ENCODE measurements at places on chromosomes 13 and 19.
A peak's percentile ranks its signal among the peaks of the same experiment; 100 is the strongest.

DNA sequence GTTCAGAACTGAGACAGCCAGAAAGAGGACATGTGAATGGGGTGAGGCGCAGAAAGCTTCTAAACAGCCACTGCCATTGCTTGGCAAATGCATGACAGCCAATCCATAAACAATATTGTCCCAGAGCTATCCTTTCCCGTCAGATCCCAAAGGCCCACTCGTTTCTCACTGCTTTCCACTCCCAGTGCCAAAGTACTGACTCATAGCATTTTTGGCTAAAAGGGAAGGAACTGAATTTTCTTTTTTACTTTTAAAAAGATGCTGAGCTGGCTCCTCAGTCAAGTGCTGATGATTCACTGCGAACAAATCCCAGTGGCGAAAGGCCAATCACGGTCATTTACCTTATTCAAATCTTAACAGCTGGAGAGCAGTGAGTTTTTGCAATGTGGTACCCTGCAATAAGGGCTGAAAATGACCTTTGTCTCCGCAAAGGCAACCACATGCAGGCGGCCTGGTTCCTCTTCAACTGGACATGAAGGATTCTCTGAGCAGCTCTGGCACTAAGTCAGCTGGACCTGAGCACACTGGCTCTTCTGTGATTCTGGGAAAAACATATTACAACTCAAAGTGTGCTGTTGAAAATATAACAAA, 151.7 kb downstream of the DCLK1 start:
- DNase-seq, result peak; percentile 90

GRCh38 chr13:98781045-98781444, 28.6 kb upstream of the SLC15A1 start:
- no peak for DNase-seq

GRCh38 chr19:1067341-1067957, 482 bp downstream of the ARHGAP45 start:
- no peak for DNase-seq

GRCh38 chr13:46649816-46650215, 96.8 kb downstream of the LRCH1 start:
- DNase-seq, result no peak

DNA sequence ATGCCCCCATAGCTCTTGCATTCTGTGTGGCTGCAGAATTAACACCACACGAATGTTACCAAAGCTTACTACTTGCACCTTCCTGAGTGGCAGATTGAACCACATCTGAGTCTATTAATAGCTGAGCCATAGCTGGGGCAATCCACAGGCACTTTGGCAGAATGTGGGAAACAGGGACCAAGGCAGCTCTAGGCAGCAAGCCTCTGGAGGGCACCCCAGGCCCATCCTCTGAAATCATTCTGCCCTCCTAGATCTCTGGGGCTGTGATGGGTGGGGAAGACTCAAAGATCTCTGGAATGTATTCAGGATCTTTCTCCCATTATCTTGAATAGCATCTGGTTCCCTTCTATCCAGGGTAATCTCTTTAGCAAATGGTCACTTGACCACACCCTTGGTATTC, 139.3 kb downstream of the TNFRSF19 start:
- DNase-seq, result peak; percentile 30

DNA sequence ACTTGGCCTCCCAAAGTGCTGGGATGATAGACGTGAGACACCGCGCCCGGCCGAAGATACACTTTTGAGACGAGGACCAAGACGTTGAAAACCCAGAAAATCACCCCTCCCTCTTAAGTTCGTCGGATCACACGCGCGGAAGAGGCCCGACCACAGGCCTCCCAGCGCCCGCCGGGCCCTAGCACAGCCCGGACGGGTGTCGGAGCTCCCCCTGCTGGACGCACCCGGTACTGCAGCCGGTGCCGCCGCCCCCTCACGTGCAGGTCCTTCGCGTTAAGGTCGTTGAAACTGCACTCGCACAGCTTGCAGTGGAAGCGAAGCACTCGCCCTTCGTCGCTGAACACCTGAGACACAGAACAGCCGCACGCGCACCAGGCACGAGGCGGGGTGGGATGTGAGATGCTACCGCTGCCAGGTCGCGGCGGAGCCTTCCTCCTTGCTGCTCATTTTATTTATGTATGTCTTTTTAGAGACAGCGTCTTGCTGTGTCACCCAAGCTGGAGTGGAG, 35.7 kb upstream of the MATK start:
- peak; percentile 37 for DNase-seq

DNA sequence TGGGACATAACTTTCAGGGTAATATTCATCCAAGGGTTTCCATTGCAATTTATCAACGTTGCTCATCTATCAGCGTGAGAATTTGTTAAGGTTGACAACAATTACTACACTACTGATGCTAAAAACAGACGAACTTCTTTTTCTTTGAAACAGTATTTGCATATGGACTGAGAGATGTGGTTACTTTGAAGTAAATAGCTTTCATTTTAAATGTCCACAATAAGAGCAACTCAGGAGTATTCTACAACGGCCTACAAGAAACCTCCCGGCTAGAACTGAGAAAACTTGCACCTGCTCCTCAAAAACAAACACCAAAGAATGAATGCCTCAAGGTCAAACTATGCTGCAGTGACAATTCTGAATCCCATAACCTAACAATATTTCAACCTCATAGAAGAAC, 238.4 kb downstream of the IRS2 start:
- DNase-seq, result no peak

DNA sequence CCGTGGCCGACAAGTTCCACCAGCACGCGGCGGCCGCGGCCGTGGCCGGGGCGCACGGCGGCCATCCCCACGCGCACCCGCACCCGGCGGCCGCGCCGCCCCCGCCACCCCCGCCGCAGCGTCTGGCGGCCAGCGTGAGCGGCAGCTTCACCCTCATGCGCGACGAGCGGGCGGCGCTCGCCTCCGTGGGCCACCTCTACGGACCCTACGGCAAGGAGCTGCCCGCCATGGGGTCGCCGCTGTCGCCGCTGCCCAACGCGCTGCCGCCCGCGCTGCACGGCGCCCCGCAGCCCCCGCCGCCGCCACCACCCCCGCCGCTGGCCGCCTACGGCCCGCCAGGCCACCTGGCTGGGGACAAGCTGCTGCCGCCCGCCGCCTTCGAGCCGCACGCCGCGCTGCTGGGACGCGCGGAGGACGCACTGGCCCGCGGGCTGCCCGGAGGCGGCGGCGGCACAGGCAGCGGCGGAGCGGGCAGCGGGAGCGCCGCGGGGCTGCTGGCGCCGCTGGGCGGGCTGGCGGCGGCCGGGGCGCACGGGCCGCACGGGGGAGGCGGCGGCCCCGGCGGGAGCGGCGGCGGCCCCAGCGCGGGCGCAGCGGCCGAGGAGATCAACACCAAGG, 821 bp downstream of the ONECUT3 start:
- DNase-seq, result no peak

- no peak for DNase-seq
These were observed 1.7 kb downstream of the HSPB6 start for GRCh38 chr19:35755131-35755549.

DNA sequence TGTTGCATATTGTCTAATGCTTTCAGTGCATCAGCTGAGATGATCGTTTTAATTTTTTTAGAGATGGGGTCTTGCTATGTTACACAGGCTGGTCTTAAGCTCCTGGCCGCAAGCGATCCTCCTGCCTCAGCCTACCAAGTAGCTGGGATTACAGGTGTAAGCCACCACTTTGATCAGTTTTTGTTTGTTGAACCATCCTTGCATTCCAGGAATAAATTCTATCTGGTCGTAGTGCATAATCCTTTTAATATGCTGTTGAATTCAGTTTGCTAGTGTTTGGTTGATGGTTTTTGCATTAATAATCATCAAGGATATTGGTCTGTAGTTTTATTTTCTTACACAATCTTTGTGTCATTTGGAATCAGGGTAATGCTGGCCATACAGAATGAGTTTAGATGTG, 4.4 kb downstream of the ZNF211 start:
- no peak for DNase-seq

- DNase-seq, result peak; percentile 89
These were observed 1.1 kb downstream of the ISYNA1 start for GRCh38 chr19:18436671-18437490.

DNA sequence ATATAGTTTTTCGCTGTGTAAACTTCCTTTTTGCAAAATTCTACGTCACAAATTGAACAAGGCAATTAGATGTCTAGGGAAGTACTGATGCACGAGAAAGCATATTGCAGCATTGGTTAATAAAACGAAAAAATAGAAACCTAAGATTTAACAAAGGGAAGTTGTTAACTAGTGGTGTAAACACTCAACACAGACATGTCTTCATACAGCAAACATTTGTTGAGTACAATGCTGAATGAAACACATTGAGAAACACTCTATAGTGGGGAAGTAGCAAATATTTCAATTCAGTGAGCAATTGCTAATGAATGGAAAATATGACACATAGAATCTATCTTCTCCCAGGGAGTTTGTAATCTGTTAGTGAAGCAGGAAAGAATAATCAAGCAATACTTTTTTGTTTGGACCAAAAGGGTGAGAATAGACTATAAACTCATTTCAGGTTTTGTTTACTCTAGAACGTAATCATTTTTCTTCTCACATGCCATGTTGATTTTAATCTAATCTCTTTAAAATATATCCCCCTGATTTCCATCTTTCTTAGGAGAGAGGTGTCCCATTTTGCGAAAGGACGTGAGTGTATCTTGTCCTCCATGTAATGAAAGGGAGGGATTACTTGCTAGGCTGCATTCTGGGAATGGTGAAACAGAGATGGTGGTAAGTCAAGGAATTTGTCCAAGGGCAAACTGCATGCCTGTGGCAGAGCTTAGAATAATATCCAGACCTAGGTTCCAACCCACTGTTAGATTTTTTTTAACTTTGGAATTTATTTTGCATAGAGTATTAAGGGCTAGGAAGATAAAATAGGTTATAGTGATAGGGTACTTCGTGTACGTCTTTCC, 1.7 kb upstream of the ANKRD10 start:
- peak; percentile 88 for DNase-seq

- peak; percentile 67 for DNase-seq
These were observed 6.6 kb downstream of the AP2S1 start for GRCh38 chr19:46844067-46844489.

GRCh38 chr13:23969647-23970046, 72.3 kb upstream of the C1QTNF9B start:
- DNase-seq, result no peak

DNA sequence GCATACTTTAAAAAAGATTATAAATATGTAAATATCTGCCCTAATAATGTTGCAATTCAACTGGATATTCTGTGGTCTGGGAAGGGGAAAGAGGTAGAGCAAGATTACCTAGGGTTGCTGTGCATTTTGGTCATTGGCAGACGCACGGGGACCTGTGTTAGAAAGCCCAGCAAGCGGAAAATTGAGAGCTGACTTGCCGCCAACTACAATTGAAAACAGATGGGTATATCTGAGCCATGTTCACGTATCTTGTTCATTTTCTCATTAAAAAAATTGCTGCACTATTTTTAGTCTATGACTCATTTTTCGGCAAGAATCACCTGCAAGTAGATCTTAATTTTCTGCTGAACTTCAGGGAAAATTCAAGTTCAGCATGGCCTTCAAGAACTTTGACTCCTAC, 308.5 kb upstream of the TMTC4 start:
- no peak for DNase-seq

- DNase-seq, result no peak
These were observed 933.1 kb downstream of the DIAPH3 start for GRCh38 chr13:59230484-59231264.

DNA sequence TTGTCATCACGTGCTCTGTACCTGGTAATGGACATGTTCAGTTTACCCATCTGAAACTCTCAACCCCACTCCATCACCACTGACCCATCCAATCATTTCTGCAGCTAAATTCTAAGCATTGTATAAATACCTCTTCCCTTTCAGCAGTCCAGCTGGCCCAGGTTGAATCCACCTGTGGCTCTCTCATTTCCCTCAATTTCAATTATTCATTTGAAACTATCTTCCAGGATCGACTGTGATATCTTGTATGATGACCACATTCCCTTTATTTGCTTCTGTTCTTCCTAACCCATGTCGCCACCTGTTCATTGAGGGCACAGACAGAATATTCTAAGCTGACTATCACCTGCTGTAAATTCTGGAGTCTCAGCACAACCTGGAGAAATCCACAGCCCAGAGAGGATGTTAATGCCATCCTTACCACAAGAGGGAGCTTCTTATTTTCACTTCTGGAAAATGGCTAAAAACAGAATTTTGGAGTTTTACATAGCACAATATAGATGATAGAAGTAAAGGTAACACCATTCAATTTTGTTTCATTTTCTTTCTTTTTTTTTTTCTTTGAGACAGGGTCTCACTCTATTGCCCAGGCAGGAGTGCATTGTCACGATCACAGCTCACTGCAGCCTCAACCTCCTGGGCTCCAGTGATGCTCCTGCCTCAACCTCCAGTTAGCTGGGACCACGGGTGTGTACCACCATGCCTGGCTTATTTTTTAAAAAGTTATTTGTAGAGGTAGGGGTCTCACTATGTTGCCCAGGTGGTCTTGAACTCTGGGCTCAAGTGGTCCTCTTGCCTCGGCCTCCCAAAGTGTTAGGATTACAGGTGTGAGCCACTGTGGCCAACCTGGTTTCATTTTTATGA, 38.6 kb downstream of the ZNF823 start:
- peak; percentile 28 for DNase-seq
